ENCODE measurements at places on chromosomes 5 and 9.
A peak's percentile ranks its signal among the peaks of the same experiment; 100 is the strongest.

DNA sequence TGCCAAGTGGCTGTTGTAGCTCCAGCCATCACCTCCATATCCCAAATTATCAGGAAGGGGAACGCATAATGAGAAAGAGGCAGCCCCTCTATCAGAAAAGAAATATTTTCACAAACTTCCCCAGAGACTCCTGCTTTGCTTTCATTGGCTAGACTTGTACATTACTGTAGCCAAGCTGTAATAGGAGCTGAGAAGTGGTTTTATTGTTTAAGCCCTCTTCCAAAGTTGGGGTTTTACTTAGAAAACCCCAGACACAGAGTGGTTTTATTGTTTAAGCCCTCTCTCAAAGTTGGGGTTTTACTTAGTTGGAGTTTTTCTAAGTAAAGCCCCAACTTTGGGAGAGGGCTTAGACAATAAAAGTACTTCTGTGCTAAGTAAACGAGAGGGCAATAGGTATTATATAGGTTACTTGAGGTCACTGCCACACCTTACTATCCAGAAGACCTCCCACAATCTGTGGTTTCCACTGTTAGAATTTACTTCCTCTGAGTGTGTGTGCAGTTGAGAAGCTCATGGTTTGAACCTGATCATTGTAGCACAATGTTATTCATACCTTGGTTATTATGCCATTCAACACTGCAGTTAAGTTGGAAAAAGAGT is 215.7 kb upstream of the OTULINL start:
- DNase-seq: no peak

- DNase-seq: no peak
Observed at GRCh38 chr5:88390481-88390880, 121.8 kb upstream of the TMEM161B start.

- no peak for DNase-seq
Observed at GRCh38 chr5:129664336-129664937, 83.5 kb upstream of the MINAR2 start.

GRCh38 chr9:431701-432100 is 217.0 kb downstream of the DOCK8 start:
- no peak for DNase-seq

DNA sequence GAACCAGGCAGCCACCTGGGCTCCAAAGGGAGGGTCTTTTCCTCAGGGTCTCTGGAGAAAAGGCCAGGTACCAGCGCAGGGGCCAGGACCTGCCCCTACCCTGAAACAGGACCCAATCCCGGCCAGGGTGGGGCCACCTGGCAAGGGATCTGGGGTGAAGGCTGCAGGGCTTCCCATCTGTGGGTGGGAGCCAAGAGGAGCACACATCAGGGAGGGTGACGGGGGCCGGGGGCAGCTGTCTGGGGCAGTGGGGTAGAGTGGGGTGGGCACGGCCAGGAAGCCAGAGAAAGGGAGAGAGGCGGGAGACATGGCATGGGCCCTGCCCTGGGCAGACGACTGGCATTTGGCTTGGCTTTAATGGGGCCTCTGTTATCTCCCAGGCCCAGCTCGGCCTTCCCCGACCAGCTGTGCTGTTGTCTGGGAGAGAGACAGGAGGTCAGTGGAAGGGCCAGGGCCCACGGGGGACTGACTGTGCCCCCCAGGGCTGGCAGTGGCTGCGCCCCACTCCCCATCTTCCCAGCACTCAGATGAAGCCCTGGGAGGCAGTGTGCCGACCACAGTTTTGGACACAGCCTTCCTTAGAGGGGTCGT is 57.2 kb upstream of the RNF130 start:
- peak; percentile 21 for DNase-seq

GRCh38 chr5:132023258-132024116 is 12.0 kb upstream of the ACSL6 start:
- no peak for DNase-seq

DNA sequence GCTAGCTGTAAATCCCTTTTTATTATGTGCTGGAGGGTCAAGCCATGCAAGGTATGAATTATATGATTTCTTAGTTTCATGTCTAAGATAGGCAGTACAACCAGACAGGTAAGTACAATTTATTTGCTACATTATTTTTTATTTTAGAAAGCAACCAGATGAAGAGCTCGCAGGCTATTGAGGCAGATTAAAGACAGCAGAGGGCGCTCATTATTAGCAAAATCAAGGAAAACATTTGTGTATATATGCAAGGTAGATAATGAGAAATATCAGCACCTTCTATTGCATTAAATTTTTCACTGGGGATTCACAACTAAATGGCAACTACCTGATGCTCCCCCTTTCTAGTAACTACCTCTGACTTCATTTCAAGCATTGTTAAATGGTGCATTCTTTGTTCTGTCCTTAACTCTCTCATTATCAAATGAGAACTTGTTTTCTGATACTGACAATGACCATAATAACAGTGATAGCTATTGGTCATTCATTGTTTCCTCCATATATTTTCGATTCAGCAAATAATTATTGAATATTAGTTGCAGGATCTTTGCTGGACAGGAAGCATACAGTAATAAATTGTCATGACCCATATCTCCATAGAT is 8.6 kb downstream of the SCGB3A2 start:
- DNase-seq: no peak

- no peak for DNase-seq
Observed at GRCh38 chr5:178670351-178670885, 43.6 kb upstream of the CLK4 start.

GRCh38 chr5:105917189-105917588 is 1753.5 kb downstream of the EFNA5 start:
- no peak for DNase-seq

DNA sequence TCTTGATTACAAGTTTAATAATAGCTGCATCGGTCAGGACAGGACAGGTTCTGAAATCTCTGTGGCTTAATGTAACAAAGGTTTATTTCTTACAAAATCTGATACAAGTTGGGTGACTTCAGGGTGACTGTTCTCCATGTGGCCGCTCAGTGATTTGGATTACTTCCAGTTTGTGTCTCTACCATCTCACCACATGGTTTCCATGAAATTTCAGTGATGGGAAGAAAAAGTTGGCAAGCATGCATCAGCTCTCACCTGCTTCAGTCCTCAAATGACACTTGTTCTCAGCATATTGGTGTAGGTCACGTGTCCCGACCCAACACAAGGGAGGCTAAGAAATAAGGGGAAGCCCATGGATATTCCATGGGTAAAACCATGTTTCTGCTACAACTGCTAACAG is 7.8 kb upstream of the TMEM268 start:
- no peak for DNase-seq

GRCh38 chr9:111095441-111095840 is 57.2 kb upstream of the LPAR1 start:
- no peak for DNase-seq

GRCh38 chr5:176916337-176916736 is 17.2 kb upstream of the HK3 start:
- no peak for DNase-seq

GRCh38 chr9:4563105-4563504 is 72.8 kb downstream of the SLC1A1 start:
- no peak for DNase-seq

- no peak for DNase-seq
Observed at GRCh38 chr5:107532169-107532878, 138.4 kb downstream of the EFNA5 start.

DNA sequence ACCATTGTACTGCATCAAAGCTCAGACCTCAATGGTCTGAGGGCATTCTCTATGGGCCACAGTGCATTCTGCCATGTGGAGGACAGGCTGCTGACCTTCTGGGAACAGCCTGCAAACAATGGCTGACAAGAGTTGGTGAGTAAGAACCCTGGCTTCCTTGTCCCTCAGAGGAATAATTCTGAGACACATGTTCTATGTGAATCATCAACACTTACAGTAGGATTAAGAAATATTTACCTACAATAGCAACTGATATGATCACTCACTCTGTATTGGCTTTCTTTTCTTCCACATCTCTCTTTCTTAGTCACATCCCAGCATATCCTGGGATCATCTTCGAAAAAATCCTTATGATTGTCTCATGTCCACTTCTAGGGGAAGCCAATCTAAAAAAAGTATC is 306.5 kb upstream of the ITGA1 start:
- DNase-seq: no peak

- no peak for DNase-seq
Observed at GRCh38 chr5:176381423-176381822, 7.0 kb downstream of the NOP16 start.

DNA sequence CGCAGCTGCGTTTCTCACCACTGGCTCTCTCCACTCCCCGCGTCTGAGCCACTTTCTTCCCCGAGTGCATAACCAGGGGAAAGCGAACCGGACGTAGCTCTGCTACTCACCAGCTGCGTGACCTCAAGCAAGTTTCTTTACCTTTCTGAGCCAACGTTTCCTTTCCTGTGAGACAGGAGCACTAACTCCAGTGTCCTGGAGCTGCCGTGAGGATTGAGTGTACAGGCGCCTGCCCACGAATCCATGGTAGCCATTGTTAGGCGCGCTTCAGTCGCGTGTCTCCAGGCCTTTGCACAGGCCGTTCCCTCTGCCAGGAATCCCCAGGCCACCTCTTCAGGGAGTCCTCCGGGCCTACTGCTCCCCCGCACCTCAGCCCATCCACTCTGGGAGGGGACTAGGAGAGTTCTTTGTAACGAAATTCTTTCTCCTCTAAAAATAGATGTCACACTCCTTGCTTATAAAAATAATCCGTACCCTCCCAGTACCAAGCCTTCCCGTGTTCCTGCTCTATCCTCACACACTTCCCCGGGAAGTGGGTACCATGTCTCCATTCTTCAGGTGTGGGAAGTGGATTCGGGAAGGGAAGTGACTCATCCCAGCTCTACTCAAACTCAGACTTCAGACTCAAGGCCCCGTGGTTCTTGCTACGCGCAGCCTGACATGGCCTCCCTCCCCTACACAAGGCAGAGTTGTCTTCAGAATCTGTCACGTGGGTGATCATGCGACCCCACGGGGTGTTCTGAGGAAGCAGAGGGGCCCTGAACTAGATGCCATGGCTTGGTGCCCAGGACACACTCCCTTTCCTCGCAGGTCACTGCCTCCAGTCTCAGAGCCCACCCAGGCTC is 16.1 kb upstream of the CRB2 start:
- peak; percentile 21 for DNase-seq

GRCh38 chr9:129694243-129694646 is 28.8 kb downstream of the PRRX2 start:
- DNase-seq: no peak

GRCh38 chr5:30398423-30398822 is 795.1 kb upstream of the CDH6 start:
- no peak for DNase-seq
